ENCODE measurements at places on chromosomes 5 and 9.

DNA sequence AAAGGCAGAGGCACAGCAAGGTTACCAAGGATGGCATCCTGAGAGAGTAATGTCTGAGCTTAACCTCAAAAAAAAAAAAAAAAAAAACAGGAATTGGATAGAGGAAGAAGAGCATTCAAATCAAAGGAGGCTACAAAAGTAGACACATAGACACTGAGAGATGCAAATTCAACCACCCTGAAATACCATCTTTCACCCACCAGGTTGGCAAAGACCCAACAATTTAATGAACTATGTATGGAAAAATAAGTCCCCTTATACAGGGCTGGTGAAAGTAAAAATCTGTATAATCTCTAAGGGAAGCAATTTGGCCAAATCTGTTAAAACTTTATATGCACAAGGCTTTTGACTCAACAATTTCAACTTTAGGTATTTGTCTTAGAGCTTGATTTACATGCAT lies 4.9 kb downstream of the NADK2 start:
- no peak overlapping the region for H3K4me3 ChIP-seq
- no peak for DNase-seq
- peaks cover 25% of the 10 kb centered on the region for H3K4me1 ChIP-seq
- H3K27me3 ChIP-seq: no peaks in the 10 kb centered on the region
- H3K27ac ChIP-seq: no peak overlapping the region

- H3K36me3 ChIP-seq: no peaks in the 10 kb centered on the region
- H3K4me3 ChIP-seq: peak within 1 kb of the TSS; percentile 42
- H3K27ac ChIP-seq: no peak within 1 kb of the TSS
- DNase-seq: peak; percentile 99
- peaks cover 25% of the 10 kb centered on the region for H3K27me3 ChIP-seq
- no peaks in the 10 kb centered on the region for H3K4me1 ChIP-seq
These were observed at the start of gene ELAVL2 for GRCh38 chr9:23826120-23826629. ELAVL2 (minus strand) TSS chr9:23826240; CDS start chr9:23762234, 64,006 bp downstream.

GRCh38 chr5:40479939-40480338 lies 199.8 kb upstream of the PTGER4 start:
- no peaks in the 10 kb centered on the region for H3K36me3 ChIP-seq
- H3K4me1 ChIP-seq: peaks cover 27% of the 10 kb centered on the region
- no peak for DNase-seq
- no peak overlapping the region for H3K4me3 ChIP-seq

DNA sequence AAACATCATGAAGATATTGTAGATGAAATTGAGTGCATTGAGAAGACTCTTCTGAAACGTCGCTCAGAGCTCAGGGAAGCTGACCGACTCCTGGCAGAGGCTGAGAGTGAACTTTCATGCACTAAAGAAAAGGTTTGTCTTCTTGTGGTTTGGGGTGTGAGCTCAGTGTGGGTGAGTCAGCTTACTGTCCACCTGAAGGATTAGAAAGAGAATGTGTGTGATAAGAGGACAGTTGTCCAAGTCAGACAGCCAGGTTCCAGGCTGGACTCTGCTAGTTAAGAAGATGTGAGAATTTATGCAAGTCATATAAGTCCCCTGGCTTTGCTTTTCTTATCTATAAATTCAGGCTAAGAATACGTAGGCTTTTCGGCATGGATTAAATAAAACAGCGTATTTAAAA lies 46.9 kb downstream of the RAB14 start:
- H3K27ac ChIP-seq: peak overlapping the region; percentile 47
- no peak overlapping the region for H3K4me3 ChIP-seq
- DNase-seq: no peak
- peaks cover 54% of the 10 kb centered on the region for H3K36me3 ChIP-seq
- no peaks in the 10 kb centered on the region for H3K27me3 ChIP-seq
- peaks cover 33% of the 10 kb centered on the region for H3K4me1 ChIP-seq

DNA sequence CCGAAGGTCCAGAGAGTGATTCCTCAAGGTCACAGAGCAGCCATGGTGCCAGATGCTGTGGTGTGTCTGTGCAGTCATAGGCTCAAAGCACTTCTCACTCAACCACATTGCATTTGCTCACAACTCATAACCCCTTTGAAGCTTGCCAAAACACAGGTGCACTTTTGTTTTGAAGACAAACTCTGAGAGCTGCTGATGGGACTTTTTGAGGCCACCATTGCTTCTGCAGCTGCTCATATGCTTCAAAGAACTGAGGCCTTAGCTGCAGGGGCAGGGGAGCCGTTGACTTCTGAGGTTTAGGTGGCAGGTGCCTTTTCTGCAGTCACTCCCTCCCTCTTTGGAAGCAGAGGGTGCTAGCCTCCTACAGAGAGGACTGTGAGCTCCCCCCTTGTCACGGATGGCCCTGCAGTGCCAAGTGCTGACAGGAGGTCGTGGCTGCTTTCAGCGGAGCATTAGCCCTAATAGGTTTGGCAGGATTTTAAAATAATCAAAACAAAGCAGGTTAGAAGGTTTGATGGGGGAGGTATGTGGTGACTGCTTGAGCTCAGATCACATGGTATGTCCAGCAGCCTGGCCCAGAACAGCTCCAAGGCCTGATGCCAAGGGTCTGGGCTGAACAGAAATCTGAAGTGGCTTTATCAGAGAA lies 232.1 kb downstream of the MAN2A1 start:
- H3K4me3 ChIP-seq: no peak overlapping the region
- H3K36me3 ChIP-seq: no peaks in the 10 kb centered on the region
- H3K27ac ChIP-seq: no peak overlapping the region
- H3K4me1 ChIP-seq: no peaks in the 10 kb centered on the region
- no peak for DNase-seq
- peaks cover 4% of the 10 kb centered on the region for H3K27me3 ChIP-seq

DNA sequence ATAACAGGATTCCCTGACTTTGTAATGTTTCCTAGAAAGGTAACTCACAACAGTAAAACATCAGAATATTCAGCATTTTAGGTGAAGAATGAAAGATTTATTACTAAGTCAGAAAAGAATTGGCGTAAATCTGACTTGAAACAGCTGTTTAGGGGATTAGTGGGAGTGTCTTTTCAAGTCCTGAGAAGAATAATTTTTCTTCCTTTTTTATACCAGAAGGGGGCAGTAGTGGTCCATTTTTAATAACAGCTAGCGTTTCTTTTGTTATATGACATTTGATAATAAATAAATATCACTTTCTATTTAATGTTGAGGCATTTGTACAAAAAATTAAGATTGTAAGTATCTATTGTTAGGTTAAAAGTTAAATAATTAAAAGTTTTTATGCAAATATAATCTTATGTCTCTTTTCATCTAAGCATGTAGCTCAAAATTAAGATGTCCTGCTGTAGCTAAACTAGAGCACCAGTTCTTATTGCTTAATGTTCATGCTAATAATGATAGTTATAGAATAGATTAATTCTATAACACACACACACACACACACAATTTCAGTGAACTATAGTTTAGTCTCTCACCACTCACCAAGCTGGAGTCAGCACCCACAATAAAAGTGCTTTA lies 258.7 kb upstream of the ARRDC3 start:
- DNase-seq: no peak
- peaks cover 11% of the 10 kb centered on the region for H3K27me3 ChIP-seq
- H3K4me3 ChIP-seq: no peak overlapping the region
- no peak overlapping the region for H3K27ac ChIP-seq
- H3K4me1 ChIP-seq: no peaks in the 10 kb centered on the region

DNA sequence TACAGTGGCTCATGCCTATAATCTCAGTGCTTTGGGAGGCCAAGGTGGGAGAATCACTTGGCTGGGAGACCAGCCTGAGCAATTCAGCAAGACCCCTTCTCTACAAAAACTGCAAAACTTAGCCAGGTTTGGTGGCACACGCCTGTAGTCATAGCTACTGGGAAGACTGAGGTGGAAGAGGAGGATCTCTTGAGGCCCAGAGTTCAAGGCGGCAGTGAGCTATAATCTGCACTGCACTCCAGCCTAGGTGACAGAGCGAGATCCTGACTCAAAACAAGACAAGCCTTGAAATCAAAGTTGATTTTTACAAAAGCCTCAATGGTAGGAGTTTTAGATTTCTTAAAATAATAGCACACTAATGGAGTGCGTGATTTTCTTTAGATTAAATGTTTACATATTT lies 14.6 kb downstream of the UBE2D2 start:
- H3K4me3 ChIP-seq: no peak overlapping the region
- no peaks in the 10 kb centered on the region for H3K27me3 ChIP-seq
- H3K27ac ChIP-seq: no peak overlapping the region
- H3K4me1 ChIP-seq: peaks cover 21% of the 10 kb centered on the region

- H3K27ac ChIP-seq: no peak overlapping the region
- no peak overlapping the region for H3K4me3 ChIP-seq
- peaks cover 10% of the 10 kb centered on the region for H3K4me1 ChIP-seq
- no peak for DNase-seq
- peaks cover under 1% of the 10 kb centered on the region for H3K36me3 ChIP-seq
- no peaks in the 10 kb centered on the region for H3K27me3 ChIP-seq
These were observed 3.1 kb upstream of the NDUFS4 start for GRCh38 chr5:53557386-53557785.

DNA sequence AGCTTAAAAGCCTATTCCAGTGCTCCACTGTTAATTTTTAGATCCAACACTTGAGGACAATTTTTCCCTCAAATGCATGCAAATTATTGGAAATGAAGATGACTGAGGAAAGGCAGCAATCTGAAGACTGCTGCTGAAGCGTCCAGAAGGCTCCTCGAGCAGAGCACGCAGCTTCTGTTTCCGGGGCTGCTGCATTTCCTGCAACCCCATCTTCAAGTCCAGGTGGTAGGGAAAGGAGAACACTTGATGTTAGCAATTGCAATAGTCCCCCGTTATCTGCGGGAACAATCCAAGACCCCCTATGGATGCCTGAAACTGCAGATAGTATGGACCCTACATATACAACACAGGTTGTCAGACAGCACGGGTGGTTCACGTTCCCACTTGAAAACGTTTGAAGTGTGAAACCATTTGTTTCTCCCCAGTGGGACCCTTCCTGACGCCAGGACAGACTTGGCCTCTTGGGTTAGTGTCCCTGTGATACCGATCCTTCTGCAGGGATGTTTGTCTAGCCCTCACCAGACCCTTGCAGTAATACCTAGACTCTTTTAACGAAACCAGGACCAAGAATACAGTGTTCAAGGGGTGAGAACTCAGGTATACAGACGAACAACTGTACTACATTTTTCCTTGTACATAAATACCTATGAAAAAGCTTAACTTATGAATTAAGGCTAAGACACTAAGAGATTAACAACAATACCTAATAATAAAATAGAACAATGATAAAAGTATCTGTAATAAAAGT lies 152.3 kb downstream of the HSD17B3 start:
- no peak overlapping the region for H3K27ac ChIP-seq
- H3K27me3 ChIP-seq: no peaks in the 10 kb centered on the region
- DNase-seq: no peak
- no peak overlapping the region for H3K4me3 ChIP-seq

DNA sequence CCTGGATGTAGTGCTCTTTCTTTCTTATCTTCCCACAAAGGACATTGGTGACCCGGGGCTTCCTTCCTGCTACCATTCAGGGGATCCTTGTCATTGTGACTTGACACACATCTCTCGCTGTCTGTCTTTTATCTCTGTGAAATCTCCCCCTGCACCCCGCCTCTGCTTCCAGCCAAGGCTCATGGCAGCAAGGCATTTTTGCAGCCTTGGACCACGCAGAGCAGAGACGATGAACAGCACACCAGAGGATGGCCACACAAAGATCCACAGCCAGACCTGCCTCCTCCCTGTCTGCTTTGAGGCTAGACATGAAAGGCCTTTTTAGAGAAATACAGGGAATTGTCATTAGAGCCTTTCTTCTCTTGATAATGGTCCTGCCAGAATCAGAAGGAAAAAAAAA lies 549.1 kb downstream of the CDK5RAP2 start:
- no peak overlapping the region for H3K27ac ChIP-seq
- no peak overlapping the region for H3K4me3 ChIP-seq
- no peaks in the 10 kb centered on the region for H3K27me3 ChIP-seq
- no peak for DNase-seq

DNA sequence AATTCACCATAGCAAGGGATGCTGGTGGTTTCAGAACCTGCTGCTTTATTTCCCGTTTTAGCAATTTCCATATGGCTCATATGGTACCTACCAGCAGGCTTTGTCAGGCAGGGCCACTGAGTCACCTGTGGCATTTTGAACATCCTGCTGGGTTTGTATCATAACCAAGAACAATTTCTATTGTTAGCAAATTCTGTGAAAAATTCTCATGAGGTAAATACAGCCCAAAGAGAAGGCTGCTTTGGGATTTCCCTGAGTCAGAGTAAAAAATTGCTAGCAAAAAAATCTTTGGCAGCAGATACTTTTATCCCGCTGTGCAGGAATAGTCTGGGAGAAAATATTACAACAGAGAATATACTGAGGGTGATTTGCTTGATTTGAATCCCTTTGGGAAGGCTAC lies 52.7 kb downstream of the PRR16 start:
- H3K27me3 ChIP-seq: no peaks in the 10 kb centered on the region
- no peak for DNase-seq
- no peaks in the 10 kb centered on the region for H3K4me1 ChIP-seq
- H3K36me3 ChIP-seq: no peaks in the 10 kb centered on the region
- no peak overlapping the region for H3K4me3 ChIP-seq
- H3K27ac ChIP-seq: no peak overlapping the region

- H3K4me1 ChIP-seq: no peaks in the 10 kb centered on the region
- no peaks in the 10 kb centered on the region for H3K36me3 ChIP-seq
- no peaks in the 10 kb centered on the region for H3K27me3 ChIP-seq
- H3K27ac ChIP-seq: no peak overlapping the region
These were observed 18.7 kb downstream of the CPLX2 start for GRCh38 chr5:175889910-175890684.

- peaks cover 14% of the 10 kb centered on the region for H3K4me1 ChIP-seq
- H3K27me3 ChIP-seq: no peaks in the 10 kb centered on the region
- peak overlapping the region; percentile 7 for H3K27ac ChIP-seq
- no peak overlapping the region for H3K4me3 ChIP-seq
- DNase-seq: no peak
These were observed 145.9 kb downstream of the FANCC start for GRCh38 chr9:95171596-95171995.

DNA sequence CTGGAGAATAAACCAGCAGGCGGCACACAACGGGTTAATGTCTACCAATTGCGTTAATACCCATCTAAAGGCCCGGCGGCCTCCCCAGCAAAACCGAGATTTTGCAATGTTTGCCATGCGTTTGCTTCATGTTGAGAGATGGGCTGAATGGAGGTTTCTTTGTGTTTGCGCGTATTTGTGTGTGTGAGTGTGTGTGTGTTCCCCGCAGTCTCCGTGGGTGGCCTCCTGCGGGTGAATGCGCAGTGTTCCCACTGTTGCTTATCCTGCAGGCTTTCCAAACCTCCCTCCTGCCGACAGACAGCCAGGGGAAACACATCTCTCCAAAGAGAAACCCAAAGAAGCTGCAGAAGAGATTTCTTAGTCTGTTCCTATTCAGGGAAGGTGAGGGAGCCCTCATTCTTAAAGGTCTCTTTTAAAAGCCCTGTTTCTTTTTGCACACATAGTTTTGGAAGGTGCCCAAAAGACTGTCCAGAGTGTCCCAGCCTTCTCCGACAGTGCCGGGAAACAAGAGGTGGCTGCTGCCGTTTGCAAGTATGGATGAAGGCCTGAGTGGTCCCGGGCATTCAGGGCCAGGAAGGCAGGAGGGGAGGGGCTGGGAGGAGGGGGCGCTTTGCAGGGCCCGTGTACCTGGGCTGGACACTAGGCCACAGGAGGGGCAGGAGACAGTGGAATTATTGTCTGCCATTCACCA lies 103.8 kb upstream of the ERCC6L2 start:
- H3K27me3 ChIP-seq: no peaks in the 10 kb centered on the region
- H3K4me1 ChIP-seq: no peaks in the 10 kb centered on the region
- no peak overlapping the region for H3K27ac ChIP-seq
- DNase-seq: no peak
- no peak overlapping the region for H3K4me3 ChIP-seq
- no peaks in the 10 kb centered on the region for H3K36me3 ChIP-seq

- no peaks in the 10 kb centered on the region for H3K36me3 ChIP-seq
- peaks cover 12% of the 10 kb centered on the region for H3K4me1 ChIP-seq
- H3K27me3 ChIP-seq: no peaks in the 10 kb centered on the region
- no peak for DNase-seq
- H3K27ac ChIP-seq: peak overlapping the region; percentile 52
- no peak overlapping the region for H3K4me3 ChIP-seq
These were observed 119.5 kb downstream of the ANXA1 start for GRCh38 chr9:73270967-73271721.

Data from RWPE2 (cell line).